Kidney glomerular epithelial cell (primary cell): ENCODE measurements at places on chromosomes 4 and X.

DNA sequence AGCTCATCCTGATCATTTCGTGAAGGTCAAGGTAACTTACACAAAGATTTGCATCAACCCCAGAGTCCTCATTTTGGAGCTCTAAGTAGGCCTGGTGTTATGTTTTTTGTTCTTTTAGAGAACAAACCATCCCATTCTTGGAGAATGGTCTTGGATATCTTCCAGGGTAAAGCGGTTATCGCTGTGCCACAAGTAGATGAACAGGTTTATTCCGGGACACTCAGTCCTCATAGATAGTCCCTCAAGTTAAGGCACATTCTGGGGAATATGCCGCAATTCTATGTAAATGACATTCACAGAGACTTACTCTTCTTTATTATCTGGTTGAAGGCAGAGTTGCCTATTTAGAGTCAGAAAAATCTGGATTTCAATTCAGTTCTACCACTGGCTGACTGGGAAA is 95.0 kb upstream of the FTHL17 start:
- DNase-seq: no peak

DNA sequence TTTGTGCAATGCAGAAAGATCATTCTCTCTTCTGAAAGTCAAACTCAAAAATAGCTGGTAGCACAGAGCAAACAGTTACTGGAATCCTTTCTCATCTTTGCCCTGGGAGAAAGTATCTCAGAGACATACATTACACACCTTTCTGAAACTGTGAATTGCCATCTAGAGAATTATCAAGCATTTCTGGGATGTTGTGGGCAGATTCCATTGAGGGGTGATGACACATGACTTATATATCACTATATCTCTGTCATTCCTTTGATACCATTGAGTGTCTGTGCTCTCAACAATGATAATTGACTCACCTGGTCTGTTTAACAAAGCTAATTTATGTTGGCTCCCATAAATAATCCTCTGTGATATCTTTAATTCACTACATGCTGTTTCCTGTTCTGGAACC is 13.0 kb downstream of the SLIT2 start:
- DNase-seq: no peak

DNA sequence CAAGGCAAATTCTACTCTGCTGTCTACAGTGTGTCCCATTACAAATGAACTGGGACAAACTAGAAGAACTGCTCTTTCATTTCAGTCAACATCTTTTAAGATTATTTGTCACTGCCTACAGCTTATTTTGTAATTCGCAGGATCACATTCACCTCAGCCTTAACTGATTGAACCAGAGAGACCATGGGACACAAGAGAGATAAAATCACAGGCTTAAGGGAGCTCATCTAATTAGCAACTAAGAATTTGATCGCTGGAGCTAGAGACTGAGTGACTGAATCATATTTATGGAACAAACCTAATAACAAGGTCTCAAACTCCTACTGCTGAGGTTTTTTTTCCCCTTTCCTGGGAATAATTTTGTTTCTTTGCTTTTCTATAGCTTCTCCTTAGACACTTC is 898.2 kb downstream of the PCDH18 start:
- DNase-seq: no peak

DNA sequence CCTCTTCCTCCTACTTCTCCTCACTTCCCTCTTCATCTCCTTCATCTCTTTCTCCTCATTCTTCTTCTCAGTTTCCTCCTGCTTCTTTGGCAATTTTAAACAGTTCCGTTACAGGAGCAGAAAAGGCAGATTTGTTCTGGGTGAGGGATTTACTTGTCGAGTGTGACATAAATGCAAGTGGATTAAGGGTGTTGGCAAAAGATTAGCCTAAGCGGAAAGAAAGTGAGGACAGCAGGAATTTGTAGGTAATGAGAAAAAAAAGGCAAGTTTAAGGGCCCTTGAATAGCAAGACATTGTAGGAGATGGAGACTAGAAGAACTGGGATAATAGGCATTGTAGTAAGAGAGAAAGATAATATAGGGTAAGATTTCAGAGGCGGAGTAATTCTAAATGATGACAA is 841.6 kb downstream of the RAPGEF2 start:
- DNase-seq: no peak

- no peak for DNase-seq
These were observed 2.3 kb upstream of the ZCCHC4 start for GRCh38 chr4:25310066-25310802.

- no peak for DNase-seq
These were observed 52.9 kb downstream of the SUPT20HL2 start for GRCh38 chrX:24260842-24261550.

- DNase-seq: no peak
These were observed 88.5 kb downstream of the LDB2 start for GRCh38 chr4:16809943-16810342.

DNA sequence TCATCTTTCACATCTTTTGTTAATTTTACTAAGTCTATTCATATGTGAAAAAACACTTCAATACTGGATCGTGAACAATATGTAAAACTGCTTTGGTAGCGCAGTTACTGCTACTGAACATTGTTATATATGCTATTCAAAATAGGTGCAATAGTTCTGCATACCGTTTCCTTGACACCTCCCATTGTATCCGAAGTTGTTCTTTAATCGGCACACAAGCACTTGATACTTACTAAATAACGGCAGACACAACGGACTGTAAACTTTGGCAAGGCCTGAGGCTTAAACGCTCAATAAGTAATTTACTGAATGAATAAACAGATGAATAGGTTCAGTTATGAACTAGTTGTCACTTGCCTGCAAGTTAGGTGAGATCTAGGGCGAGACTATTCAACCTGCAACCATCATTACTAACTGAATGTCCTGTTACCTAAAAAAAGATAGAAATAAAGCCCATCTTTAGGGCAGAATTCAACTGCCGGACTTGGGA is 620 bp downstream of the ANAPC10 start:
- peak; percentile 46 for DNase-seq

DNA sequence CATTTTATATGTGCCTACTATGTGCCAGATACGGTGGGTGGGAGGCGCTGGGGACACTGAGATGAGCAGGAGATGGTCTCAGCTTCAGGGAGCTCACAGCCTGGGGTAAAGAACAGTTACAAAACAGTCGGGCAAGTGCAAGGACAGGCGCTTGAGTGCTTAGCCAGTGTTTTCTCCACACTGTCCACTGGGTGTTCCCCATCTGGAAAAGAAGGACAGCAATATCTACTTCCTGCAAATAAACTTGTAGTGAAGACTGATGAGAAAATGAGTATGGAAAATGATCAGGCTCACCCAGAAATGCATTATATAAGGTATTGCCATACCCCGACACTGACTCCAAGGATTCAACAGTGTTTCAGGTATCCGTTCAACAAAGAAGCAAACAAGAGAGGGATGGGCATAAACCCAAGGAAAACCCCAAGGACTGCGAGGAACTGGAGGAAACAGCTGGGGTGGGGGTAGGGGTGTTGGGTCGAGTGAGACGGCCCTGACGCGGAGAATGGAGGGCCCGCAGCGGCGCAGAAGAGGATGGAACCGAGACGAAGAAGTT is 835 bp downstream of the TMEM185A start:
- DNase-seq: peak; percentile 17

DNA sequence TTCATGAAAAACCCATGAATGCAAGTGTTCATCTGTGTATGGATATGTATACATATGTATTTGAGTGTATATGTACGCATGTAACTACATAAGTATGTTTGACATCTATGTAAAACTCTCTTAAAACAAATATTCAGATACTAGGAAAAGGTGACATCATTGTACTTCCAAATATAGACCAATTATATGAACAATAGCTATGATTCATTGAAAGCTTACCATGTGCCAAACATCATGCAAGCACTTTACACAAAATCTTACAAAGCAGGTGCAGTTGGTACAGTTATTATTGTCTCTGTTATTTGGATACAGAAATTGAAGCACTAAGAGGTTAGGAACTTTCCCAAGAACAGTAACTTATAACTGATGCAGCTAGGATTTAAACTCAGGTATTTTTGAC is 21.4 kb downstream of the MAGEB17 start:
- no peak for DNase-seq

- no peak for DNase-seq
These were observed 222.3 kb upstream of the S100G start for GRCh38 chrX:16427668-16428067.

DNA sequence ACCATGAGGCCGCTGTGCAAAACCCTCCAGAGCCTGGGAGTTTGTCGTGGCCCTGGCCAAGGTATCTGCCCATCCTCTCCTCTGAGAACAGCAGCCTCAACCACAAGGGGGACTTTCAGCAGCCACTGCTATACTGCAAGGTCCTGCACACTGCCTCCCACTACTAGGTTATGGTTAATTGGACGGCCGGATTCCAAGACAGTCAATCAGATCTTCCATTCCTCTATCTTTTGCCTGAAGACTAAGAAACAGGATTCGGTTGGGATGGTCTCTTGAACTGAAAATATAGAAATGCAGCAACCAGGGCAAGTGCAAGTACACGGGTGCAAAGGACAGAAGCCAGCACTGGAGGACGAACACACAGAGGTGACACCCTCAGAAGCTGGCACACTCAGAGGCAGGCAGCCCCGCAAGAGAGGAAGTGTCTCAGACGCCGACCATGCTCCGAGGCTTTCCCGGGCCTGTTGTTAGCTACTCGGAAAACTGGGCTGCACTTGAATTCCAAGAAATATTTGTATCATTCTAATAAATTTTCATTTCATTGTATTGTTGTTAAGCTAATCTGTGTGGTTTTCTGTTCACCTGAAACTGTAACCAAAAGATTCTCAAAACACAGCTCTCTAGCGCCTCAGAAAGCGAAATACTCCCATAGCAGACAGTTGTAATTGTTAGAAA is 63.3 kb downstream of the AFAP1 start:
- DNase-seq: peak; percentile 66

DNA sequence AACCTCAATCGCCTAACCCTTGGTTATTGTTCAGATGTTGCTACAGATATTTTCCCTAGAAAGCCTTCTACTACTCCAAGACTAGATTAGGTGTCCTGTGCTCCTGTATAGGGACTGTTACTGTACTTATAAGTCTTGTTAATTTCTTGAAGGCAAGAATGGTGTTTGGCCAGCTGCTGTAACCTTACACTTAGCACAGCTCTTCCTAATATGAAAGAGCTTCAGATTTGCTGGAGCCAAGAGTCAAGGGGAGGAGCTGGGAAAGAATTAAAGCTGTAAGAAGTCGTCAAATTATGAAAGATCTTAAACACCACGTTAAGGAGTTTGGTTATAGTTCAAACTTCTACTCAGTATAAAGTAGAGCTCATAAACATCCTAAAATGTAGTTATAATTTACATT is 245.9 kb upstream of the TLL1 start:
- DNase-seq: no peak

- DNase-seq: no peak
These were observed 92.0 kb downstream of the PJA1 start for GRCh38 chrX:69073241-69073640.

DNA sequence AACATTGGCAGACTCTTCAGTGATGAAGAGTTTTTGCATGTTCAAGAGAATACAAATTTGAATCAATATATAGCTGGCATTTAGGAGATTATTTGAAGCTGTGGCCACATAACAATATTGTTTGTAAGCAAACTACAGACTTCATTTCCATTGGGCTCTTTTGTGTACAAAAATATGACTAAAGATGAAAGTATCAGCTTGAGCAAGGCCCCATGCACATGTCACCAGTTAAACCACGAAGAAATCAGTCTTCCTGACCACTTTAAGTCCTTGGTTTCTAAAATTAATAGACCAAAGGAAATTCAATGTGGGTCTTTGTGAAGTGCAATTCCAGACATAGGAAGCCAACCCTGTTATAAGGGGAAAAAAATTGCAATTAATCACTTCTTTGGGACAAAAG is 1664.6 kb upstream of the ADGRL3 start:
- no peak for DNase-seq

GRCh38 chr4:80226094-80226493 is 28.8 kb downstream of the PRDM8 start:
- no peak for DNase-seq

GRCh38 chr4:27048429-27049238 is 188.0 kb downstream of the STIM2 start:
- DNase-seq: peak; percentile 27
